ENCODE measurements at places on chromosomes 16 and 17.
A peak's percentile ranks its signal among the peaks of the same experiment; 100 is the strongest.

DNA sequence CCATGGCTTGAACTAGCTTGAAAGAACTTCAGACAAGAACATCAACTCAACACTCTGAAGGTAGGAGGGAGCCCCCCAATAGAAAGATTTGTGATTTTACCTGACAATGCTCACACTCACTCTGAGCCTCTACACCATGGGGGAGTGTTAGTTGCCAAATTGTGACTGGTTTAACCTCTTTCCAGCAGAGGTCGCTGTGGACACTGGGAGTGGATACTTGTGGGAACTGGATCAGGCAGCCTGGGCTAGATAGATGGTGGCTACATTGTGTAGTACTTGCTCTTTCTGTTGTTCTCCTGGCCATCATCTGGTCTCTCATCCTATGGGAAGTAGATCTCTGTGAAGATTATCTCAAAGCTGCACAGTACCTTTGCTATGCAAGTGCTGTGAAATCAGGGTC is 2.9 kb downstream of the SMPD3 start:
- peaks cover 39% of the 10 kb centered on the region for H3K27me3 ChIP-seq
- no peak for DNase-seq
- H3K4me1 ChIP-seq, result peaks cover 34% of the 10 kb centered on the region
- H3K27ac ChIP-seq, result no peak overlapping the region
- H3K4me3 ChIP-seq, result no peak overlapping the region
- H3K36me3 ChIP-seq, result no peaks in the 10 kb centered on the region

DNA sequence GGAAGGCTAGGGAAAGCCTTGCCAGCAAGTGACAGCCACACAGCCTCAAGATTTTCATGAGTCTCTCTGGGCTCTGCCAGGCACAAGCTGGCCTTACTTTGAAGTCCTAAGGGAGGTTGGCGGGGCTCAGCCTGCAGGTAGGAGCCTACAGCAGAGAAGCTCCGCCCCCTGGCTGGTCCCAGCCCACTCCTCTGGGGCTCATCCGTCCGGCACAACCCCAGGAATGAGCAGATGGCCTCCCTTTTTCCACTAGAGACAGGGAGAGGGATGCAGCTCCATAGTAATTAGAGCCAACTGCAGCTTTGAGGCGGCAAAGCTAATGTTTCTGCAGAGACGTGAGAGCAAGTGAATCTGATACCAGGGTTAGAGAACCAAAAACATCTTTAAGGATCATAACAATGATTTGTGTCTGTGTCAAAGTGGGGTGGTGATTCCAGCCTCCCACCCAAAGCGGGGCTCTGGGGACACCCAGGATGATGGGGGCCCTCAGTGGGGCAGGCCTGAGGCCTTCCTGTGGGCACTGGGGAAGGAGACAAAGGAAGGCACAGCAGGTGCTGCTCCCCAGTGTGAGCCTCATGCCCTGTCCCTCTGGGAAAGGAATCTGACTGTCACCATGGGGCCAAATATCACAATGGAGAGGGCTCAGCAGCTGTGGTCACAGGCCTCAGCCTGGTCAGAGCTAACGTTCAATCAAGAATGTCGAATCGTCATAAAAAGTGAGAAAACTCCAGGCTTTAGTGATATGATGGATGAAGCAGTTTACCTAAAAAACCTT is 61.5 kb downstream of the RBFOX3 start:
- no peak for DNase-seq
- H3K4me1 ChIP-seq, result no peaks in the 10 kb centered on the region
- H3K4me3 ChIP-seq, result no peak overlapping the region
- no peaks in the 10 kb centered on the region for H3K36me3 ChIP-seq

- no peaks in the 10 kb centered on the region for H3K36me3 ChIP-seq
- no peaks in the 10 kb centered on the region for H3K4me1 ChIP-seq
- H3K27me3 ChIP-seq, result peaks cover 7% of the 10 kb centered on the region
- no peak for DNase-seq
These were observed 17.1 kb downstream of the C16orf82 start for GRCh38 chr16:27083861-27084261.

- H3K4me1 ChIP-seq, result no peaks in the 10 kb centered on the region
- H3K36me3 ChIP-seq, result no peaks in the 10 kb centered on the region
- H3K4me3 ChIP-seq, result no peak overlapping the region
- DNase-seq, result no peak
- no peak overlapping the region for H3K27ac ChIP-seq
These were observed 74.5 kb downstream of the MYH10 start for GRCh38 chr17:8556074-8556473.

- H3K27ac ChIP-seq, result no peak overlapping the region
- H3K36me3 ChIP-seq, result peaks cover 14% of the 10 kb centered on the region
- no peaks in the 10 kb centered on the region for H3K4me1 ChIP-seq
- H3K27me3 ChIP-seq, result no peaks in the 10 kb centered on the region
- no peak overlapping the region for H3K4me3 ChIP-seq
These were observed 37.1 kb downstream of the TMEM11 start for GRCh38 chr17:21176773-21177395.

DNA sequence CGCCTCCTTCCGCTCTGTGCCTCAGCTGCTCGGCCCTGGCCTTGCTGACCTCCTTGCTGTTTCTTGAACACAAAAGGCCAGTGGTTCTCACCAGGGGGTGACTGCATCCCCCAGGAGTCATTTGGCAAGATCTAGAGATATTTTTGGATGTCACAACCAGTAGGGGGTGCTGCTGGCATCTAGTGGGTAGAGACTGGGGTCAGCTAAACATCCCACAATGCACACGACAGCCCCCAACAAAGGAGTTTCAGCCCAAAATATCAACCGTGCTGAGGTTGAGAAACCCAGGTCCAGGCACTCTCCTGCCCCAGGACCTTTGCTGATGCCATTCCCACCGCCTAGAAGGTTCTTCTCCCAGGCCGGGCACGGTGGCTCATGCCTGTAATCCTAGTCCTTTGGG is 39.7 kb downstream of the ABCC6 start:
- H3K36me3 ChIP-seq, result no peaks in the 10 kb centered on the region
- H3K27ac ChIP-seq, result no peak overlapping the region
- peaks cover under 1% of the 10 kb centered on the region for H3K27me3 ChIP-seq
- H3K4me1 ChIP-seq, result no peaks in the 10 kb centered on the region
- no peak overlapping the region for H3K4me3 ChIP-seq
- no peak for DNase-seq

GRCh38 chr16:24041834-24042631 is 206.2 kb downstream of the PRKCB start:
- H3K36me3 ChIP-seq, result peaks cover 38% of the 10 kb centered on the region
- DNase-seq, result peak; percentile 82
- H3K4me1 ChIP-seq, result no peaks in the 10 kb centered on the region

- H3K4me3 ChIP-seq, result no peak overlapping the region
- H3K36me3 ChIP-seq, result no peaks in the 10 kb centered on the region
- H3K27me3 ChIP-seq, result no peaks in the 10 kb centered on the region
- no peaks in the 10 kb centered on the region for H3K4me1 ChIP-seq
These were observed 62.5 kb downstream of the JPH3 start for GRCh38 chr16:87664792-87665191.

- DNase-seq, result no peak
- H3K4me3 ChIP-seq, result no peak overlapping the region
- H3K27ac ChIP-seq, result no peak overlapping the region
- no peaks in the 10 kb centered on the region for H3K36me3 ChIP-seq
These were observed 6.0 kb downstream of the C1QTNF8 start for GRCh38 chr16:1089822-1090619.

DNA sequence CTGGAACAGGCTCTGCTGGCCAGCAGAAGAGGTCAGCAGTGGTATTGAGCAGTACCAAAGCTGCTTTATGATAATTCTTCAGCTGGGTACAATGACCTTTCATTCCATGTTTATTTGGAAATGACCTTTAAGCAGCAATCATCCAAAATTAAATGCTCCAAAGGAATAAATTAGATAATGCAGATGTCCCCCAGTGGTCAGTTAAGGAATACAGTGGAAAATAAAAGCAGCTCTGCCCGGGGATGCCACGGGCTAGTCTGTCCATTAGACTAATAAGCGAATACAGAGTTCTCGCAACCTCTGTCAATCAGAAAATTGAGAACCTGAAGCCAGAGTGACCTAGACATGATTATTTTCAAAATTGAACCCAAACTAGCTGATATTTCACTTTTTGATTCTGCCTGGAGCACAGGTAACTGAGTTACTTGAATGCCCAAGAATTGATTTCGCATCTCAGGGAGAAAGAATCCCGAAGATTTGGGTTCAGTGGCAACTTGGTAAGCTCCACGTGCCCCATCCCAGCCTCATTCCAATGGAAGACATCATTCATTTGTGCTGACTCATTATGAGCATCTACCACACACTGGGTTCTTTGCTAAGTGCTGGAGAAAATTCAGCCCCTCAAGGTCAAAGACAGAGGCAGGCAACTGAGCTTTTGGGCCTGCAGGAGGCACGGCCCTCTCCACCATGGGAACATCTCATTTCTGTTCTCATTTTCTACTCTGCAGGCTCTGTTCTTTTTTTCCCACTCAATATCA is 34.4 kb upstream of the SLC39A11 start:
- no peaks in the 10 kb centered on the region for H3K36me3 ChIP-seq
- no peaks in the 10 kb centered on the region for H3K27me3 ChIP-seq
- no peaks in the 10 kb centered on the region for H3K4me1 ChIP-seq
- H3K27ac ChIP-seq, result no peak overlapping the region
- no peak overlapping the region for H3K4me3 ChIP-seq

DNA sequence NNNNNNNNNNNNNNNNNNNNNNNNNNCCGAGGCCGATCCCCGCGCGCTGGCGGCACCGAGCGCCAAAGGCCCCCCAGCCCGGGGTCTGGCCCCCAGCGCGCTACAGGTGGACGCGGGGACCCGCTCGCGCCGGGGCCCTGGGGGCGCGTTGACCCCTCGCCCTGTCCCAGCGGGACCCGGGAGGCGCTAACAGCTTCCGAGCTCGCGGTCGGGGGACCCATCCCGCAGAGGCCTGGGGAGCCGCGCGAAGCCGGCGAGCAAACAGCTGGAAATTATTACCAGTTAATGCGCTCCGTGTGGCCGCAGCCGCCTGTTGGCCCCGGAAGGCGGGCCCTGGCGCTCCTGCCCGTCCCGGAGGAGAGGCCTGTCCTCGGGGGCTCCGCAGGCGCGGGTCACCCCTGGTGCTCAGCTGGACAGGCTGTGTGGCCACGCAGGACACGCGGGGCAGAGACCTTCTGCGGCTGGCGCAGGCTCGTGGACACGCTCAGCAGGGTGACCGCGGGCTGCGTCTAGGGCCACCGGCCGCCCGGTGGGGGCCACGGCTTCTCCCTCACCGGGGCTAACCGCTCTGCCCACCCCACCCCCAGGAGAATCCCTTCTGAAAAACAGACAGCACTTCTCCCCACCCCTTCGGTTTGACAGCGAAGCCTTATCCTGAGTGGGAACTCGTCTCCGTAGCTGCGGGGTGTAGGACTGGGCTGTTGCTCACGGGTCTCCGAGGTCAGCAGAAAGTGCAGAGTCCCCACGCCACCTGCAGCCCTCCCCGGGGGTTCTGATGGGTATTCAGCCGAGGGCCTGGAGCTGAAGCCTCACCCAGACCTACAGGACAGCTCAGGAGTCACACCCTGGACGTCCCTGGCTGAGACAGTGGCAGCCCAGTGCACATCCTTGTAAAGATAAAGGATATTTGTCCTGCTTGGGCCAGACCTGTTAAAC is 138.7 kb upstream of the RPH3AL start:
- H3K27me3 ChIP-seq, result no peaks in the 10 kb centered on the region
- H3K36me3 ChIP-seq, result no peaks in the 10 kb centered on the region
- DNase-seq, result peak; percentile 9
- H3K4me3 ChIP-seq, result peak overlapping the region; percentile 25

- DNase-seq, result no peak
- H3K27me3 ChIP-seq, result peaks cover 5% of the 10 kb centered on the region
- H3K36me3 ChIP-seq, result no peaks in the 10 kb centered on the region
- H3K4me1 ChIP-seq, result peaks cover 10% of the 10 kb centered on the region
- no peak overlapping the region for H3K4me3 ChIP-seq
These were observed 58.3 kb downstream of the SREBF1 start for GRCh38 chr17:17778308-17779014.

- no peak for DNase-seq
- H3K27me3 ChIP-seq, result peaks cover 3% of the 10 kb centered on the region
- H3K4me1 ChIP-seq, result no peaks in the 10 kb centered on the region
- no peaks in the 10 kb centered on the region for H3K36me3 ChIP-seq
- no peak overlapping the region for H3K4me3 ChIP-seq
- no peak overlapping the region for H3K27ac ChIP-seq
These were observed 62.3 kb downstream of the TMEM100 start for GRCh38 chr17:55660178-55660886.

GRCh38 chr17:12985431-12986293 is 32.2 kb downstream of the ELAC2 start:
- DNase-seq, result no peak
- peaks cover 3% of the 10 kb centered on the region for H3K36me3 ChIP-seq
- H3K4me1 ChIP-seq, result peaks cover 5% of the 10 kb centered on the region
- no peak overlapping the region for H3K27ac ChIP-seq

DNA sequence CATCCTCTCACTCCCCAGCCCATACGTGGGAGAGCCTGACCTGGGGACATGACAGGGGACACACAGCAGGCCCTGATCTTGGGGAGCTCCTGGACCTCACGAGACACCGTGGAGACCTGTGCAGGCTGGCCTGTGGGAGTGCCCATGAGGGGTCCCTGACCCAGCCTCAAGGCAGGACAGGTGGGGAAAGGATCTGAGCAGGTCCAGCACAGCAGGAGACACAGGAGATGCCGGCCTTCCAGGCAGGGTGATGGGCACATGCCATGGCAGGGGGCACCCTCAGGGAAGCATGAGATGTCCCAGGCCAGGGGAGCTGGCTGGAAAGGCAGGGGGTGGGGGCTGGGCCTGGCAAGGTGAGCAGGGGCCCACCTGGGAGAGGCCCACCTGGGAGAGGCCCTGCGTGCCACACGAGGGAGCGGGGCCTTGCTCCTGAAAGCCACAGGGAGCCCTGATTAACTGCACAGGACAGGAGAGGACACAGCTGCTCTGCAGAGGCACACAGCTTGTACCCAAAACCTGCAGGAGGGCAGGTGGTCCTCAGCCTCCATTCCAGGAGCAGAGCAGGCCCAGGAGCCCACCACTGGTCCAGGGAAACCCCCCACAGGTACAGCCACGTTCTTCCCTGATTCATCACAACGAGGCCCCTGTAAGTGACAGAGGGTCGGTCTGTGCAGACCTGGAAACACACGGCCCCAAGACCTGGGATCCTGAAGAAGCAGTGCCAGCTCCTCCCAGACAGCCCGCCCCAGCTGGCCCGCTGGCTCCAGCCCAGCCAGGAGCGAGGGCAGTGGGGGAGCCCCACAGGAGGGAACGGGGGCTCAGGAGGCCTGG is 26.6 kb upstream of the KRT17 start:
- H3K4me1 ChIP-seq, result peaks cover 15% of the 10 kb centered on the region
- DNase-seq, result no peak
- H3K4me3 ChIP-seq, result no peak overlapping the region
- no peaks in the 10 kb centered on the region for H3K27me3 ChIP-seq

- H3K27me3 ChIP-seq, result no peaks in the 10 kb centered on the region
- no peaks in the 10 kb centered on the region for H3K36me3 ChIP-seq
- H3K27ac ChIP-seq, result no peak overlapping the region
- no peak for DNase-seq
- H3K4me1 ChIP-seq, result no peaks in the 10 kb centered on the region
These were observed 331.5 kb downstream of the HAPSTR1 start for GRCh38 chr16:9422762-9423513.

DNA sequence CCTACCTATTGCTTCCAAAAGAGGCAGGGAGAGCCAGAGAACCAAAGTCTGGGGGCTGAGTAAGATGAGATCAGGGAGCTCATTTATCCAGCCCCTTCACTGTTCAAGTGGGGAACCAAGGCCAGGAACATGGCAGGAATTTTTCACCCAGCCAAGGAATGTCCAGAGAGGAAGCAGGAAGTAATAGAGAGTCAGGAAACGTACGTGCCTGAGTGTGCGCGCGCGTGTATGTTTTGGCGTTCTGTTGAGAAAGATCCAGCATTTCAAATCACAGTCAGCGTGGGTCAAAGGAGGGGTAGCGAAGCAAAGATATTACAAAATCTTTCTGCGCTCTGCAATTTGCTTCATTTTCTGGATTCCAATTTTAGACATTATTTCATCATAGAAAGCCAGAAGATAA is 41.9 kb upstream of the WSCD1 start:
- no peak for DNase-seq
- H3K4me3 ChIP-seq, result no peak overlapping the region
- no peak overlapping the region for H3K27ac ChIP-seq
- H3K27me3 ChIP-seq, result peaks cover 4% of the 10 kb centered on the region
- no peaks in the 10 kb centered on the region for H3K36me3 ChIP-seq
